ENCODE measurements at places on chromosomes 7 and 10. TPM values are rescaled to one million over a fixed set of nuclear protein-coding genes. Genes with fewer than 3 reads are reported as not detected.

PROSER2 gene
- total RNA-seq: 10.0 TPM

GBX1 gene
- under 0.01 TPM for total RNA-seq

ASIC3 gene
- 0.33 TPM for total RNA-seq

FRAT1 gene
- total RNA-seq: 2.3 TPM

PKD2L1 gene
- not detected for total RNA-seq

FGL2 gene
- under 0.01 TPM for total RNA-seq

TRIM50 gene
- not detected for total RNA-seq

SFMBT2 gene
- total RNA-seq: 2.9 TPM

CFAP69 gene
- total RNA-seq: 2.6 TPM

CALHM1 gene
- total RNA-seq: not detected

FAM25A gene
- not detected for total RNA-seq

C10orf62 gene
- 0.10 TPM for total RNA-seq

HMX3 gene
- not detected for total RNA-seq

SLC18A3 gene
- not detected for total RNA-seq

GIMAP6 gene
- 171 TPM for total RNA-seq

TLX1 gene
- total RNA-seq: not detected

CALML3 gene
- not detected for total RNA-seq

GPER1 gene
- total RNA-seq: 2.3 TPM

DYDC2 gene
- not detected for total RNA-seq

CALML5 gene
- not detected for total RNA-seq

LAMB1 gene
- 949 TPM for total RNA-seq

RPEL1 gene
- total RNA-seq: 0.33 TPM

MDFIC gene
- total RNA-seq: 20.9 TPM

TAC1 gene
- not detected for total RNA-seq

POLR2J2 gene
- total RNA-seq: 5.3 TPM

PIK3AP1 gene
- 0.33 TPM for total RNA-seq

LRRC61 gene
- total RNA-seq: 2.0 TPM

ZNF804B gene
- not detected for total RNA-seq

WIPF3 gene
- not detected for total RNA-seq
